ENCODE measurements at places on chromosomes 3 and 15.
A peak's percentile ranks its signal among the peaks of the same experiment; 100 is the strongest.

- DNase-seq = no peak
Measured at GRCh38 chr3:98233468-98233867, 30.6 kb upstream of the OR5H6 start.

DNA sequence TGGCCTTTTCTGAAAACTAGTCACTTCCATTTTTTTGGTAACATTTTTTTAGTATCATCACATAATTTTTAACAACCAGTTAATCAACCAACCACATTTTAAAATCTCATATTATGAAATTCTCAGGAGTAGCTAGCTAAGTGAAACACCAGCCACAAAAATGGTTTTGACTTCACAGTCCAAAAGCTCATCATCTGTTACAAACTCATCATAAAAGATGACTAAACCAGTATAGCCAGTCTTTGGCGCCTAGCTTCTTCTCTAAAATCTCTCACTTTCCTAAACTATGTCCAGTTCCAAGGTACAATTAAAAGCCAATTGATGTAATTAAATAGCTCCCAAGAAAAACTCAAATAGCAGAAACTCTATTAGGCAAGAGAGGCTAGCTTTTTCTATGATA, 88.2 kb upstream of the ZNF385D start:
- DNase-seq = peak; percentile 71

- peak; percentile 89 for DNase-seq
Measured at GRCh38 chr15:35533130-35534110, 12.5 kb downstream of the DPH6 start.

DNA sequence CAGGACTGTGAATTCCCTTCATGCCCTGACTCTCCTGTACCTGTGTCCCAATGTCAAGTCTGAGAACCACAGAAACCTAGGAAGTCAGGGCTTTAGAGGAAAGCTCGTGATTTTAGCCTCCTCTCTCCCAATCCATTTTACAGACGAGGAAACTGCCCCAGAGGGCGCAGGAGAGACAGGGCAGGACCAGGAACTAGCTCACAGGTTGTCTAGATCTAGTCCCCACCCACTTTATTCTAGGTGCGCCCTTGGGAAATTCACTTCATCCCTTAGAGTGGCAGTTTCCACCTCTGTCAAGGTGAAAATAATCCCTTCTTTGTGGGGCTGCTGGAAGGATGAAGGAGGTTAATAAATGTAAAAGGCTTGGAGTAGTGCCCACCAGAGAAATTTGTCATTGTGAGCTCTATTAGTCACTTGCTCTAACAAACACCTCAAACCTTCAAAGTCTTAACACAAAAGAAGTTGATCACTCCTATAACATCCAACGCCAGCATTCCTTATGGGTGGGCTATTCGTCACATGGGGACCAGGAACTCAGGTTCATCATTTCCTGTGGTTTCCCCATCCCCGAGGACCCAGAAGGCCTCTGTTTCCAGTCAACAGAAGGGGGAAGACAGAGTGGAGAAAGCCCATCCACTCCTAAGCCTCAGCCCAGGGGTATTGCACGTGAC, 282.3 kb downstream of the XXYLT1 start:
- DNase-seq = peak; percentile 24

DNA sequence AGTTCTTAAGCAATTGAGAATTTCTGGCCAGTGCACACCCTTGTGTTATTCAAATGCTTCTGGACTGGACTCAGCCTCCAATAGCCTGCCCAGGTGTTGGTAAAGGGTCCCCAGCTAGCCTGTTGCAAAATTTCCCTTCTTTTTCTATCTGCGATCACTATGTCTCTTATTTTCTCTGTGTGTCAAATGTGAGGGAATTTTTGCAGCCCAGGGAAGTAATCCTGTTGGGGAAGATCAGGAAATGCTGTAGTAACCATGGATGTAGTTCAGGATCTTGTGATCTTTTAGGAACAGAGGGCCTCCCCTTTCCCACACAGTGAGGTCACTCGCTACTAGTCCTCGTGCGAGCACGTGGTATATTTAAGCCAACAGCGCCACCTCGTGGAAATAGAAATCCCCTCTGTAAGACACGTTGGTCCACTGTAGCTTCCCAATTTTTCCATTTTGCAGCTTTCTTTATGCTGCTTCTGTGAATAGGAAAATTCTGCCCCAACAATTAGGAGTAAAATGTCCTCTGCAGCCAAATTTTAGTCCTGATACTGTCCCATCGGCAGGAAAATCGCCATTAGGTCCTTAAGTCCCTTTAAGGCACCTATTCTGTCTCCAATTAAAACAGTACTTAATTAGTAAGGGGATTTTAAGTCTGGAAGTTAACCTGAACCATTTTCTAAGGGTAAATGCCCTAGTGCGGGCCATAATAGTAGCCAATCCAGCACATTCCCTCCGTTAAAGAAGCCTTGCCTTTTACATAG, 4.0 kb upstream of the SMCO1 start:
- DNase-seq = peak; percentile 55

DNA sequence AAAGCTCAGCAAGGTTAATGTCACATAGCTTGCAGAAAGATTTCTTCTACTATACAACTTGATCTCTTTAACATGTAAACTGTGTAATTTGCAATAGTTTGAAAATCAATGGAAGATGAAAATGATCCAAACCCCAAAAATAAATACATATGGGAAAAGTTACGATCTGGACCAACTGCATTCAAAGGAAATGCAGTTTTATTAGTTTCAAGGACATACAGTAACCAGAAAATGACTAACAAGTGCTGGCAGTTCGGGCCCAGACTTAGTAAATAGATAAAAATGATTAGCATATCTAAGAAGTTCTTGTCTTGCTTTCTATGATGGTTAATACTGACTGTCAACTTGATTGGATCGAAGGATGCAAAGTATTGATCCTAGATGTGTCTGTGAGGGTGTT, 37.3 kb upstream of the LEKR1 start:
- DNase-seq = peak; percentile 39

Measured in fibroblast of skin of right biceps (primary cell).